ENCODE measurements at places on chromosomes 2 and 18.

DNA sequence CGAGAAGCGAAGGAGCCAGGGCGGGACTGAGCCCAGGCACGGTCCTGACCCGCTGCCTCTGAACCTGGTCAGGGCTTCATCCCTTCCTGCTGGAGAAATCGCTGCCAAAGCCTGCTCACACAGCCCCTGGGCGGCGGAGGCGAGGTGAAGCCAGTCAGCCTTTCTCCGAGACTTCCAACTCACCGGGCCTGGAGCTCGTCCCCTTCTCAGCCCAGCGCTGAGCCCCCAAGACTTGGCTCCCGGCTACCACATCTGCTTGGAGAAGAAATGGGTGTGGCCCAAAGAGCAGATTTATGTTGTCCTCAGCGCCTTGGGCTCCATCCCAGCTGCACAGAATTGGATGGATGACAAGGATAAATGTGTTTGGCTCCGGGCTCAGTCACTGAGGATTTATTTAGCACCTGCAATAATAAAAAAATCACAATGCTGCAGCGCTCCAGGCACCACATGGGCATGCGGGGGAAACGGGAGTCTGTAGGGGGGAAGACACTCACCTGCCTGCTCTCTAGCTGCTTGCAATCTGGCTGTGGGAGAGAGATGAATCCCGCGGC, 64.9 kb downstream of the ACTR2 start:
- DNase-seq, result peak; percentile 81

- DNase-seq, result no peak
Measured at GRCh38 chr2:5915881-5916310, 223.7 kb downstream of the SOX11 start.

DNA sequence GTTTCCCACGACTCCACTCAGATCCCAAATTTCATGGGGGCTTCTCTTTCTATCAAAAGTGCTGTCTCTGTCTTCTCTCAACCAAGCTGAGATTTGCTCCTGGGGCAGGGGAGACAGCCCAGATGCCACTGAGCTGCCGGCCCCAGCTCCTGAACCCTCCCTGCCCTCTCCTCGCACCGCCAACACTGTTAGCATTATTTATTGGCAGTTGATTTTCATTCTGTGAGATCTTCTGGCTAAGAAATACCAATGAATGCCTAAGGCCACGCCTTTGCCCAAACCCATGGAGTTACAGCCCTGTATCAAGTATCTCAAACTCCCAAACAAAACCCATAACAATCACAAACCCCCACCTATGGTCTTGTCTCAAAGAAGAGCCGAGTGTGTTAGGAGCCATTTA, 153.0 kb upstream of the TWIST2 start:
- no peak for DNase-seq

DNA sequence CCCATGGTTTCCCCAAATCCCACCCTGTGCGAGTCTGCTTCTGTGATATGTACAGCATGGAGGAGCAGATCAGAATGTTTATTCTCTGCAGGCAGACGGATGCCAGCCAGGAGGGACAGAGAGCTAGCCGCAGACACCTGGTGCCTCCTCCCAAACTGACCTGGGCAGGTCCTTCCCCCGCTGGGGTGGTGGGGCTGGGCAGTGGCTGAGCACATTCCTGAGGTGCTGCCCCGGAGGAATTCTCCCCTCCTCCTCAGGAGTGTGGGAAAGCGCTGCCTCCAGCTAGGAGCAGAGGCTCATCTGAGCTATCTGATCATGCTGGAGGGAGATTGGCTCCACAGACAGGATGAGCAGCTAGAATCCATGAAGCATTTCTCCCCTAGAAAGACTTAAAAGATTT, 21.7 kb downstream of the C2orf92 start:
- DNase-seq, result no peak

DNA sequence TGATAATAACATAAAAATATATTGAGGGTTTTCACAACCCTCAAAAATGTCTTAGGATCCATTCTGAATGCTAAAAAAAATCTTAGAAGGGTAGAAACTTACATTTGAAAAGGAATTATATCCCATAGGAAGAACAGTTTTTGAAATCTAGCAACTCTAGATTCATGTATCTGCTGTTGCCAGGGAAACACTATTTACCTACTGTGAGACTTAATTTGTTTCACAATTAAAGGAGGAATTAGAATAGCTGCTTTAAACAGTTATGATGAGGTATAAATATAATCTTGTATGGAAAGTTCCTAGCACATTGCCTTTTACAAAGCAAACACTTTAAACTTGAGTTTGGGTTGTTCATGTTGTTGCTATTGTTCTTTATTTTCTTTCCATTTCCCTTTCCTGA, 988.2 kb downstream of the SUCLG1 start:
- DNase-seq, result no peak

- DNase-seq, result peak; percentile 76
Measured at GRCh38 chr2:218605432-218605831, 2.3 kb upstream of the PLCD4 start.

DNA sequence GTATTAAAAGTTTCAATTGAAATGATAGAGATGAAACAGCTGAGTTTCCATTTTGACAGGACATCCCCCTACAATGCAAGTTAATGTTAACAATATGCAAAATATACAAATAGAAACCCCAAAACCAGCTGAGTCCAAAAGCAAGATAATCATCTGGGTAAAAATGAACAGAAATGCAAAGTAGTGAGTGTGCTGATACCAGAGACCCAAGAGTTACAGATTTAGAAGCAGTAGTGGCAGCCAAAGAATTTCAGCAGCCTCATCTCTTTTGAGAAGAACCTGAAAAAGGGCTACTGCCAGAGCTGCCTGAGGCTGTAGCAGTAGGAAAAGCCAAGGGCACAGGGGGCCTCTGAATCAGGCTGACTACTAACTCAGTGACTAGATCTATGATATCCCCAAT, 82.6 kb downstream of the THADA start:
- no peak for DNase-seq

DNA sequence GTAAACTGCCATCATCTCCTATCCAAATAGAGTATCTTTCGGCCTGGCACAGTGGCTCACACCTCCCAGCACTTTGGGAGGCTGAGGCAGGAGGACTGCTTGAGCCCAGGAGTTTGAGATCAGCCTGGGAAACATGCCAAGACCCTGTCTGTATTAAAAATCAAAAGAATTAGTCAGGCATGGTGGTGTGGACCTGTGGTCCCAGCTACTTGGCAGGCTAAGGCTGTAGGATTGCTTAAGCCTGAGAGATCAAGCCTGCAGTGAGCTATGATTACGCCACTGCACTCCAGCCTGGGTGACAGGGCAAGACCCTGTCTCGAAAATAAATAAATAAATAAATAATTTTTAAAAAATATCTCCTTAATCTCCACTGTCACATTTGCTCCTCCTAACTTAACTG, 14.7 kb upstream of the ARPC2 start:
- DNase-seq, result no peak

DNA sequence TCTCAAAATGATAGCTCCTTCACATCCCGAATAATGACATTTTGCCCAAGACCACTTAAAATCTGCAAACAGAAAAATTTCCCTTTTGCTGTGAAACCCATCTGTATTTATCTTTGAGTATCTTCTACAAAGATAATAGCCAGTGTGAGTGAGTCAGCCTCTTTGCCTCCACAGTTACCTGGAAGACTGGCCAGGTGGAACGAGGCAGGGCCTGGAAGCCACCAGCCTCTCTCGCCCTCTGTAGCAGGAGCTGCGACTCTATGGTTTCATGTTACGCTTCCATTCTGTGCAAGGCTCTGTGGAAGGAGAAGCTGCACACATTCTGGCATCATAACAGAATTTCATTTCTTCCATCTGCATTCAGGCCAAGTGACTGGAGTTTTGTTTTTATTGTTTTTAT, 9.5 kb downstream of the ELP2 start:
- no peak for DNase-seq

- no peak for DNase-seq
Measured at GRCh38 chr2:12430407-12431133, 286.2 kb upstream of the TRIB2 start.

GRCh38 chr2:196961889-196962288, 35.4 kb upstream of the PGAP1 start:
- DNase-seq, result no peak

Data from muscle of arm (tissue), 14 donors.